ENCODE measurements at places on chromosomes 6 and 20. TPM values are rescaled to one million over a fixed set of nuclear protein-coding genes. Genes with fewer than 3 reads are reported as not detected.

DNA sequence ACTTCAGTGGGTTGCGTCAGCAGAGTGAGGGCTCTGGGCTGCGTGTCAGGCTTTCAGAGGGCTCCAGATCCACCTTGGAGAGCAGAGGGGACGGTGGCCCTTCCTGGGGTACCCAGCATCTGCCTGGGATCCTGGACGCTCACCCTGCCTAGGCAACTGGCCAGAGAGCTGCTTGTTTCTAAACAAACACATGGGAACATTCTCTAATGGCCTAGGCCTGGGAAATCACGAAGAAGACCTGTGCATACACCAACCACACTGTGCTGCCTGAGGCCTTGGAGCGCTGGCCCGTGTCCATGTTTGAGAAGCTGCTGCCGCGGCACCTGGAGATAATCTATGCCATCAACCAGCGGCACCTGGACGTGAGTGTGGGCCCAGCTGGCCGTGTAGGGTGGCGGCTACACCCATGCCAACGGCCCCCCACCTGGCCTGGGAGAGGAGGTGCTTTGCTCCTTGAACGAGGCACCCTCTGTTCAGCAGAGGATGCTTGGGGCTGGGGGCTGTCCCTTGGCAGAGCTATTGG lies 32.2 kb downstream of the PYGB start:
- no peaks in the 10 kb centered on the region for H3K27me3 ChIP-seq
- no peak overlapping the region for H3K4me3 ChIP-seq
- H3K36me3 ChIP-seq, result peaks cover 28% of the 10 kb centered on the region
- H3K4me1 ChIP-seq, result peaks cover 29% of the 10 kb centered on the region
- no peak for DNase-seq

DNA sequence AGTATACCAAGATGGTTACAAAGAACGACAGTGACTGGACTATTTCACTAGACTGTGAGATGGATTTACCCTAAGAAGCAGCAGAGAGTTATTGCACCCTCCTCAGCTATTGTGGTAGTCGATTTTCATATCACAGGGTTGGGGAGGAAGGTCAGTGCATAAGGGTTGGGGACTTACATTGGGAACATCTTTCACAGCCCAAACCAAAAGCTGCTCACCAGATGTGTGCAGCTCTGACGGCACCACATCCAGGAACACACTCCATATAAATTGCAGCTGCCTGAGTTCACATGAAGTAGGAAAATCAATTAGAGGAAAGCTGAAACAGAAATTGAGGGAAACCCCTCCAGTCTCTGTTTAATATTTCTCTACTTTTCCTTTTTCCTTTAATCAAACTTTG lies 470.5 kb upstream of the NRSN1 start:
- H3K36me3 ChIP-seq, result no peaks in the 10 kb centered on the region
- no peak for DNase-seq
- H3K4me3 ChIP-seq, result no peak overlapping the region
- H3K27me3 ChIP-seq, result no peaks in the 10 kb centered on the region

Gene MYBL2
- total RNA-seq, result 30.8 TPM

- no peaks in the 10 kb centered on the region for H3K27me3 ChIP-seq
- no peak overlapping the region for H3K4me3 ChIP-seq
- no peak overlapping the region for H3K27ac ChIP-seq
- no peaks in the 10 kb centered on the region for H3K4me1 ChIP-seq
- DNase-seq, result no peak
- no peaks in the 10 kb centered on the region for H3K36me3 ChIP-seq
Observed at GRCh38 chr6:16681260-16681873, 79.9 kb downstream of the ATXN1 start.

- peaks cover 64% of the 10 kb centered on the region for H3K4me1 ChIP-seq
- DNase-seq, result no peak
- no peaks in the 10 kb centered on the region for H3K36me3 ChIP-seq
- peak overlapping the region; percentile 43 for H3K27ac ChIP-seq
- no peaks in the 10 kb centered on the region for H3K27me3 ChIP-seq
Observed at GRCh38 chr20:37816003-37816402, 86.9 kb upstream of the VSTM2L start.

DNA sequence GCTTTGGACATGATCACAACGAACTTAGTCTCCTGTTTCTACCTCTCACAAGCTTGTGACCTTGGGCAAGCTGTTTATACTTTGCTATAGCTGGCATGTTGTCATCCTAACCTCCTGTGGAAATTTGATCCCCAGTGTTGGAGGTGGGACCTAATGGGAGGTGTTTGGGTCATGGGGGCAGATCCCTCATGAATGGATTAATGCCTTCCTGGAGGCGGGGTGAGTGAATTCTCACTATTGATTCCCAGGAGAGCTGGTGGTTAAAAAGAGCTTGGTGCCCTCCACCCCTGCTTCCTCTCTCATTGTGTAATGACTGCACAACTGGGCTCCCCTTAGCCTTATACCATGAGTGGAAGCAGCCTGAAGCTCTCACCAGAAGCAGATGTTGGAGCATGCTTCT lies 228.9 kb downstream of the HIVEP2 start:
- no peaks in the 10 kb centered on the region for H3K36me3 ChIP-seq
- H3K27me3 ChIP-seq, result no peaks in the 10 kb centered on the region
- H3K4me3 ChIP-seq, result no peak overlapping the region
- no peaks in the 10 kb centered on the region for H3K4me1 ChIP-seq
- DNase-seq, result no peak

Gene C20orf202
- not detected for total RNA-seq

Gene GRIK2
- total RNA-seq, result 0.07 TPM

Gene PLAGL2
- 30.5 TPM for total RNA-seq

DNA sequence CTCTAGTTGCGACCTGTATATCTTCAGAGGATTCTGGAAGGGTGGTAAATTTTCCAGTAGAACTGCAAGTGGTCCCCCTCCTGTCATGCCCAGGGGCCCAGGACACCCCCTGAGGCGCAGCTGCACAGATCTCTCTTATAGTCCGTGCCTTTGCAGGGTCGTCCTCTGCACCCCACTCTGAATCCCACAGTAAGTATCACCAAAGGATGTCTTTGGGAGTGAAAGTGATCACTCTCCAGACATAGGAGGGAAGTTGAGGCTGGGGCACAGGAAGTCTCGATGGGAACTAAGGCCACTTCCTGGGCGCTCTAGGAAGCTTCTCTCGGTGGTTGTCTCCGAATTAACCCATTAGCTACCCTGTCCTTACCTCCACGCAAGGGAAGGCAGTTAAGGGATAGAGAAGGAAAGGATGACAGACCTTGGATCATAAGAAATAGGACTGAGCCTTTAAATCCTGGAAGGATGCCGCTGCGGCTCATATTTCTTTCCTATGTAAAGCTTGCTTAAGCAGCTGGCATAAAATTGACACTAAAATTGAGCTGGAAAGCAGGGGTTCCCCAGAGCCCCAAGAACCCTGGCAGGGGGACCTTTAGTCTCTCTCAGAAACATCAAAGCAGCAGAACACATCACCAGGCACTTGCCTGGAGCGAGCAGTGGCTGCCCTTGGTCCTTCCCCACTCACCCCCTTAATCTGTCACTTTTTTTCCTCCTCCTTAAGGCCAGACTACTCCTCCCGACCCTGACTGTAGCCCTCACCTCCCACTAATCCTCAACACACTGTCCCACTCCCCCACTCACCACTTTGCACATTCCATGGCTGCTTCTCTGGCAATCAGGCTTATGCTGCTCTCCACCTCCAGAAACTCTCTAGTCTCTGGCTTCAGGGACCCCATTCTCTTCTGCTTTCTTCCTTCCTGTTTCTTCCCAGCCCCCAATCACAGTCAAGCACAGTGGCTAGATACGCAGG lies at the start of gene ZKSCAN4:
TSS of gene ZKSCAN4 (minus strand) at position 261 of the 967 bp plus-strand sequence. CDS start 289 bp downstream, outside the sequence.
- H3K36me3 ChIP-seq, result no peaks in the 10 kb centered on the region
- H3K27ac ChIP-seq, result peak within 1 kb of the TSS; percentile 10
- peak within 1 kb of the TSS; percentile 75 for H3K4me3 ChIP-seq
- peak; percentile 97 for DNase-seq
- H3K4me1 ChIP-seq, result peaks cover 15% of the 10 kb centered on the region

DNA sequence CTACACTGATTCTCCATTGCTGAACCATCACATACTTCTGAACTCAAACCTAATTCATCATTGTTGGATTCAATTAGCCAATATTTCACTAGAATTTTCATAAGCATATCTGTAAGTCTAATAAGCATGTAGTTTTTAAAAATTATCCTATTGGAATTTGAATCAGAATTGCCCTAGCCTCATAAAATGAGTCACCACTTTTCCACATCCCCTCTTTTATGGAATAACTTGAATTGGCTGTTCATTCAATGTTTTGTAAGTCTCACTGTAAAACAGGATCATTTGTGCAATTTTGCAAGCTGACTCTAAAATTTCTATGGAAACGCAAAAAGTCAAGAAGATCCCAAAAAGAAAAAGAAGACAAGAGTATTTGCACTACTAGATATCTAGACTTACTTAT lies 141.0 kb downstream of the HACE1 start:
- H3K4me1 ChIP-seq, result peaks cover 11% of the 10 kb centered on the region
- no peaks in the 10 kb centered on the region for H3K27me3 ChIP-seq
- H3K27ac ChIP-seq, result no peak overlapping the region
- H3K36me3 ChIP-seq, result peaks cover 3% of the 10 kb centered on the region

Measured in Karpas-422 (cell line).